Muscle of back (tissue), 13 donors: ENCODE measurements at places on chromosomes 1 and 21.
A peak's percentile ranks its signal among the peaks of the same experiment; 100 is the strongest.

GRCh38 chr21:42699196-42699595 lies 45.8 kb downstream of the PDE9A start:
- DNase-seq: no peak

- DNase-seq: peak; percentile 4
Observed at GRCh38 chr1:224873434-224874369, 55.8 kb upstream of the DNAH14 start.

DNA sequence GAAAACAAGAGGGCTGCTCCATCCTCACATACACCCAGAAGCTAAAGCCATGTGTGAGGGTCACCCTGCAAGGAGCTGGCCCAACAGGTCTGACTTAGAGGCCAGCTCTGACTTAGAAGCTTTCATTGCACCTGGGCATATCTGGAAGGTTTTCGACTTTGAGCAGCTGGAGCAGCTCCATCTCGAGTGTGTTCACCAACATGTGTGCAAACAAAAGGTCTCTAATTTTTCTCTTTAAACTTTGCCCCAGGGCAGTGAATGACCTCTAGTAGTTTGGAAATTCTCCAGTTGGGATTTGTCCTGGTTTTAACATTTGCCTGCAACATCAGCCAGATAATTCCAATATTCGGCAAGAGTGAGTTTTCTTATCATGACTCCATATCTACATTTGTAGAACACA lies 108.3 kb downstream of the TNR start:
- DNase-seq: no peak

DNA sequence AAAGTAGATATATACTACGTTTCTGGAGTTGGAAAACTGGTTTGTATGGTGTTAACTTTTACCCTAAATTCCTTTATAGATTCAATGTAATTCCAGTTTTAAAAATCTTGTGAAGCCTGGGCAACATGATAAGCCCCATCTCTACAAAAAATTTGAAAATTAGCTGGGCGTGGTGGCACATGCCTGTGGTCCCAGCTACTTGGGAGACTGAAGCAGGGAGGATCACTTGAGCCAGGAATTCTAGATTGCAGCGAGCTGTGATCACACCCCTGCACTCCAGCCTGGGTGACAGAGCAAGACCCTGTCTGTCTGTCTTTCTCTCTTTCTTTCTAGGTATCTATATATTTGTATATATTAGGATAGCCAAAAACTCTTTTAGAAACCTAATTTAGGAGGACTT lies 141.9 kb downstream of the CLEC20A start:
- no peak for DNase-seq

GRCh38 chr1:156439036-156439776 lies 61.4 kb downstream of the MEF2D start:
- no peak for DNase-seq
